RPMI8226 (cell line): ENCODE measurements at places on chromosomes 5 and 9.

GRCh38 chr9:84000186-84000585 is 19.6 kb downstream of the RMI1 start:
- no peak for DNase-seq

DNA sequence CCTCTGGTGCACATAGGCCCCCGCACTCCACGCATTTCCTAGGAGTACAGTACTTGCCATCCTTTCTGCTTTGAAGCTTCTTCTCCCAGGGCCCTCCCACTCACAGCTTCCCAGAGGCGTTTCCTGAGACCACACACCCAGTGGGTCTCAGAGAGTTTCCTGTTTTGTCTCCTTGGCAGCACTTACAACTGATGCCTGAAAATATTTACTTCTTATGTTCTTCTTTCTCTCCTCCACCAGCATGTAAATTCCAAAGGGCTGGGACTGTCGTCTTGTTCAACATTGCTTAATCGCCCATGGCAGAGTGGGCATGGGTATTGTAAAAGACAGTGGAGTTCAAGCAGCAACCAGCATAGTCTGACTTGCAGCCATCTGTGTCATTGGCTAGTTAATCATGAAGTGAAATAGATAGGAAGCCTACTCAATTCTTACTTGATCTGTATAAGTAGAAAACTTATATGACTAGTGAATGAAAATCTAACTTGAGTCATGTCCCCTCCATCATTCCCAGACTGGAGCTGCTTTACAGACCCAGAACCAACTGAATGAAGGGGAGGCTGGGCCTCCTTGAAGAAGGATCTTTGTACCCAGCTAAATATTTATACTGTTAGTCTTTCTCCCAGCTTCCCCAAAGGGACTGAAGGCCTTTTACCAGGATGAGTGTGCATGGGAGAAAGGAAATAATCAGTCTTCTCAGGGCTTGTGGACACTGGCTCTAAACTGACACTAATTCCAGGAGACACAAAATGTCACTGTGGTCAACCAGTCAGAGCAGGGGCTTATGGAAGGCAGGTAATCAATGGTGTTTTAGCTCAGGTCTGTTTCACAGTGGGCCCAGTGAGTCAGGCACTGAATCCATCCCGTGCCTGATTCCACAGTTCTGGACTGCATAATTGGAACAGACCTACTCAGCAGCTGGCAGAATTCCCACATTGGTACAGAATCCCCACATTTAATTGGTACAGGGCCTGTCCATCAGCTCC is 116.4 kb downstream of the SV2C start:
- no peak for DNase-seq

GRCh38 chr9:86734771-86735170 is 212.5 kb downstream of the GAS1 start:
- no peak for DNase-seq

DNA sequence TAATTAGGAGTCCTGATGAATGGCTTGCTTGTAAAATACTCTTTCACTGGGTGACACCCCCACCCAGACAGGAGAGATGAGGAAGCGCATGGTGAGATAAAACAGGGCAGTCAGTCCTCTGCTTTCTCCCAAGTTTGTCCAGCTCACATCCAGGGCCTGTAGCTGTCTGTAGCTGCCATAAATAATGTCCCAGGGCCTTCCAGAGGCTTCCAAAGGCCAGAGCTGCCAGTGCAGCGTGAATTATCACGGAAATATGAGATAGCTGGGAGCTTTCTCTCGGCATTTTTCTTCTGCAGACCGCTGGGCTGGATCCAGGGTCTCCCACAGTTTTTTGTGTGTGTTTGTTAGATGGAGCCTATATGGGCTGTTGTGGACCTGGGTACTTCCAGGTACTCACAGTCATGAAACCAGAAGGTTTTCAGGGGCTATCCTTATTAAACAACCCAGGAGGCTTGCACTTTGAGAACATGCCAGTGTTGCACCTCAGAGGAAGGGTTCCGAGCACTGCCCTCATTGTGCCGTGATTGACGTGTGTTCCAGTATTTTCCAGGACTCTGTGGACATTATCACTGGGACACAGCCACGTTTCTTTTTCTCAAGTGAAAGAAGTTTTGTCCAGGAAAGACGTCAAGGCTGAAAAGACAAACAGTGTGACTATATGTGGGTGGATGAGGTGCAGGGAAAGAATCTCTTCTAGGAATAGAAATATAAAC is 117.5 kb downstream of the FGF1 start:
- no peak for DNase-seq

DNA sequence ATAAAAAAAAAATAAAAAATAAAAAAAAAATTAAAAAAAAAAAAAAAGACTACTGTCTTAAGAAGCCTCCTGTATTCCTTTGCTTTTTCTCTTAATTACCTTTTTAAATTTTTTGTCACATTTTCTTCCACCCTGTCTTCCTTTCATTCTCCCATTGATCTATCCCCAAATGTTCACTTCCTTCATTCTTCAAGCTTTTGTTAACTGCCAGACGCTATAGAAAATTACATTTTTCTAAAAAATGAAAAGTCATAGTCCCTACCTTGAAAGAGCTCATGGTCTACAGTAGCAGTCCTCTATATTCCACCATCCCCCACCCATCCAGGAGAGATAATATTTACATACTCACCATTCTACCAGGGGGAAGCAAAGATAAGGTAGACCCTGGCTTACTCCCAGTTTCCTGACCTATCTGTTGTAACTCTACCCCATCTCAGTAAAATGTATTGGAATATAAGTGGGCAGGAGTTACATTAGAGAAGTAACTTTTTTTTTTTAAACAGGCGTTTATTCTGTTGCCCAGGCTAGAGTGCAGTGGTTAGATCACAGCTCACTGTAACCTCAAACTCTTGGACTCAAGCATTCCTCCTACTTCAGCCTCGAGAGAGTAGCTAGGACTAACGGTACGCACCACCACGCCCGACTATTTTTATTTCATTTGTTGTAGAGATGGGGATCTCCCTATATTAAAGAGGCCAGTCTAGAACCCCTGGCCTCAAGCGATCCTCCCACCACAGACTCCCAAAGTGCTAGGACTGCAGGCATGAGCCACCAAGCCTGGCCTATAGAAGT is 3.8 kb upstream of the PRKAA1 start:
- no peak for DNase-seq

- no peak for DNase-seq
Observed at GRCh38 chr5:13567819-13568218, 376.7 kb downstream of the DNAH5 start.
